ENCODE measurements at places on chromosomes 3 and 15. TPM values are rescaled to one million over a fixed set of nuclear protein-coding genes. Genes with fewer than 3 reads are reported as not detected.

DNA sequence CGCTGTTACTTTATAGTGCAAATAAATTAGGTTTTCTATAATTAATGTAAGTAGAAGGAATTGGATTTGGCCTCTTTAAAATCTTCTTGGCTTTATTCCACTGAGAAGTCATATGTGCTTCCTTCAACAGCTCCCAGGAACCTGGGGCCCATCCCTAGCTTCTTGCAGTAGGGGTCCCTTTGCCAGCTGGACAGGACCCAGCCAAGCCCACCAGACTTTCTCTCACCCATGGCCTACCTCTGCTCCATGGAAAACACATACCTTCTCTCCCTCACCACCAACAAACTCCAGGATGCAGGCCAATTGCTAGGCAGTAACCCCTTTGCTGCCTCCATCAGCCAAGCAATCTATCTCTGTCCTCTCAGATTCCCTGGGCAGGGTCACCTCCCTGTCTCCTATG lies 84.0 kb downstream of the RSL24D1 start:
- H3K4me1 ChIP-seq = no peaks in the 10 kb centered on the region
- no peak for DNase-seq
- no peak overlapping the region for H3K4me3 ChIP-seq
- H3K27me3 ChIP-seq = no peaks in the 10 kb centered on the region

PPP1R14D gene
- not detected for total RNA-seq

GRCh38 chr15:39539466-39539865 lies 41.4 kb upstream of the THBS1 start:
- no peaks in the 10 kb centered on the region for H3K27me3 ChIP-seq
- H3K36me3 ChIP-seq = no peaks in the 10 kb centered on the region
- no peak overlapping the region for H3K27ac ChIP-seq

DNA sequence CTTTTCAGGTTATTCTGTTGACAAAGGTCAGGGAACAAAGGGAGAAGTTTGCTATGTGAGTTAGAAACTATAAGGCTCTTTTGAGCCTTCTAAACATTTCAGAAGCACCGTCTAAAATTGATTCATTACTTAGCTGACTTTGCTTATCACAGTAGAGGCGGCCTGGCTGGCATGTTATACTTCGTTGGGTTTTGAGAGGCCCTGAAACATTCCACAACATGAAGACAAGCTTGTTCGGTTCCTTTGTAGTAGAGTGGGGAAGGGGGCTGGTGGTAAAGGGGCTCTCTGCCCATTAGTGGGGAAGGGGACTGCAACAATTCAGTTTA lies 23.6 kb downstream of the ZBTB38 start:
- peaks cover 4% of the 10 kb centered on the region for H3K4me1 ChIP-seq
- no peak for DNase-seq
- H3K36me3 ChIP-seq = no peaks in the 10 kb centered on the region
- H3K27ac ChIP-seq = no peak overlapping the region
- H3K27me3 ChIP-seq = no peaks in the 10 kb centered on the region

GRCh38 chr15:80503319-80503952 lies 99.3 kb downstream of the ARNT2 start:
- no peak for DNase-seq
- no peaks in the 10 kb centered on the region for H3K4me1 ChIP-seq
- H3K4me3 ChIP-seq = no peak overlapping the region
- peaks cover 3% of the 10 kb centered on the region for H3K27me3 ChIP-seq
- no peak overlapping the region for H3K27ac ChIP-seq
- H3K36me3 ChIP-seq = no peaks in the 10 kb centered on the region

DNA sequence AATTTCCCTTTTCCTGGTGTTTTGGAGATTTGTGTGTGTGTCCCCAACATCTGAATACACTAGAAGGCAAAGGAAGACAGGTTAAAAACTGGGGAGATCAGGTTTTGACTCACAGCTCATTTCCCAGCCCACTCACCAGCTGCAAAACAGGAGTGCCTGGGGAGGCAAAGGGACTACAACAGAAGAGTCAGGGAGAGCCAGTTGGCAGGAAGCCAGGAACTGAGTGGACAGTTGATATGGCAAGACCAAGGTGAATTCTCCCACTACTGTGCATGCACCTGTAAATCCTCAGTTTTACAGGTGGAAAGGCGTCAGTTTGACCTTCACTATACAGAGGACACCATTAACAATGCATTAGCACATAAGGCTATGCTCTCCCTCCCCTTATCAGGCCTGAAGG lies 901.5 kb upstream of the SEMA6D start:
- no peaks in the 10 kb centered on the region for H3K27me3 ChIP-seq
- no peaks in the 10 kb centered on the region for H3K4me1 ChIP-seq
- no peak overlapping the region for H3K27ac ChIP-seq
- no peak for DNase-seq

MED12L gene
- 2.0 TPM for total RNA-seq

GOLGA8M gene
- total RNA-seq = 0.12 TPM

- no peaks in the 10 kb centered on the region for H3K36me3 ChIP-seq
- H3K4me1 ChIP-seq = peaks cover 25% of the 10 kb centered on the region
- no peak for DNase-seq
- H3K4me3 ChIP-seq = no peak overlapping the region
Measured at GRCh38 chr3:137767538-137768360, 3.6 kb downstream of the SOX14 start.

GRCh38 chr15:68730471-68730919 lies 90.2 kb downstream of the ANP32A start:
- H3K4me1 ChIP-seq = peaks cover 2% of the 10 kb centered on the region
- H3K27me3 ChIP-seq = no peaks in the 10 kb centered on the region
- no peak overlapping the region for H3K4me3 ChIP-seq
- no peaks in the 10 kb centered on the region for H3K36me3 ChIP-seq
- peak; percentile 43 for DNase-seq
- H3K27ac ChIP-seq = no peak overlapping the region

FEZF2 gene
- total RNA-seq = not detected

DNA sequence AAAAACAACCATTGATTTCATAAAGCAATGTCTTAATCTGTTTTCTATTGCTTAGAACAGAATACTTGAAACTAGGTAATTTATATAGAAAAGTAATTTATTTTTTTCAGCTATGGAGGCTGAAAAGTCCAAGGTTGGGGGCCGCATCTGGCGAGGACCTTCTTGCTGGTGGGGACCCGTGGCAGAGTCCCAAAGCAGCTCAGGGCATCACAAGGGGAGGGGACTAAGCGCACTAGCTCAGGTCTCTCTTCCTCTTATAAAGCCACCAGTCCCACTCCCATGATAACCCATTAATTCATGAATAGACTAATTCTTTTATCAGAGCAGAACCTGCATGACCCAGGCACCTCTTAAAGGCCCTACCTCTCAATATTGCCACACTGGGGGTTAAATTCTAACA lies 87.2 kb upstream of the KLF13 start:
- no peak overlapping the region for H3K27ac ChIP-seq
- no peaks in the 10 kb centered on the region for H3K27me3 ChIP-seq
- peaks cover 28% of the 10 kb centered on the region for H3K4me1 ChIP-seq
- no peaks in the 10 kb centered on the region for H3K36me3 ChIP-seq

DNA sequence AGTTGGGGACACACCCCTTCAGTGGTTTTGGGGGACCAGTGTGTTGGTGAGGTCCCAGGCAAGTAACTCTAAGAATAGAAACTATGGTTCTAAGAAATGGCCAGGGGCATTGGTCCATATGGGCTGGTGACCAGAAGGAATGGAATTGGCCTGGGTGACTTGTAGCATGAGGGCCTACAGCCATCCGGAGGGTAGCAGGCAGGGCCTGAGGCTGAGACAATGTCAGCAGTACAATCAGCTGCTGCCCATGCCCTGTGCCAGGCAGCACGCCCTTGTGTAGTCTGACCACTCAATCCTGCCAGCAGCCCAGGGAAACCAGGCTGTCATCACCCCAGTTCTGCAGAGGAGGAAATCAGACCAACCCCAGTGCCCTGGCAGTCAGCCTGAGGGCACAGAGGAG lies 100.6 kb downstream of the DNAJB8 start:
- peaks cover 2% of the 10 kb centered on the region for H3K36me3 ChIP-seq
- H3K4me3 ChIP-seq = no peak overlapping the region
- no peaks in the 10 kb centered on the region for H3K4me1 ChIP-seq
- no peaks in the 10 kb centered on the region for H3K27me3 ChIP-seq
- no peak overlapping the region for H3K27ac ChIP-seq

DNA sequence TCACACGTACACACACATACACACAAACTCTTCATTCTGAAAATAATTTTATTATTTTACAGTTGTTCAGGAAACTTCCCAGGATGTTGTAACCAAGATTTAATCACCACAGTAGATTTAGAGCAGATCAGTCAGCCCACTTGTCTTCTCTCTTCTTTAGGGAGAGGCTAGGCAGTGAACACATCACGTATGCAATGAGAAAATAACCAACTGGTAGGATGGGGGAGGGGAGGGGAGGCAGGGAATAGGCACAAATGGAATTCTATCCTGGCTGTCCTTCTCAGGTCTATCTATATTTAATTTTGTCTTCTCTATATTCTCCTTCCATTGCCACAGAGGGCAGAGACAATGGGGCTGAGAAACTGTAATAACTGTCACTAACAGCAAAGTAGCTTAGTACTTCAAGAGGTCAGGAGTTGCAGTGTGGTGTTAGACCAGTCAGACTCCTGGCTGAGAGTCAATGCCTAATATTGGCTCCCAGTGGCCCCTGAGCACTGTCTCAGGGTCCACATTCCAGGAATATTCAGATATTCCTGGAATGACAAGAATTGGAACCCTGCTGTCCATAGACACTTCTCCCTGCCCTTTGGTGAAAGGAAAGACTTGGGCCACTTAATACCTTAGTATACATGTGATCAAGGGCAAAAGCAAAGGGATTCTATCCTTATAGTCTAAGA lies 2.6 kb upstream of the HCLS1 start:
- H3K4me3 ChIP-seq = no peak overlapping the region
- no peak for DNase-seq
- no peaks in the 10 kb centered on the region for H3K27me3 ChIP-seq
- peaks cover 31% of the 10 kb centered on the region for H3K36me3 ChIP-seq
- H3K27ac ChIP-seq = no peak overlapping the region

DNA sequence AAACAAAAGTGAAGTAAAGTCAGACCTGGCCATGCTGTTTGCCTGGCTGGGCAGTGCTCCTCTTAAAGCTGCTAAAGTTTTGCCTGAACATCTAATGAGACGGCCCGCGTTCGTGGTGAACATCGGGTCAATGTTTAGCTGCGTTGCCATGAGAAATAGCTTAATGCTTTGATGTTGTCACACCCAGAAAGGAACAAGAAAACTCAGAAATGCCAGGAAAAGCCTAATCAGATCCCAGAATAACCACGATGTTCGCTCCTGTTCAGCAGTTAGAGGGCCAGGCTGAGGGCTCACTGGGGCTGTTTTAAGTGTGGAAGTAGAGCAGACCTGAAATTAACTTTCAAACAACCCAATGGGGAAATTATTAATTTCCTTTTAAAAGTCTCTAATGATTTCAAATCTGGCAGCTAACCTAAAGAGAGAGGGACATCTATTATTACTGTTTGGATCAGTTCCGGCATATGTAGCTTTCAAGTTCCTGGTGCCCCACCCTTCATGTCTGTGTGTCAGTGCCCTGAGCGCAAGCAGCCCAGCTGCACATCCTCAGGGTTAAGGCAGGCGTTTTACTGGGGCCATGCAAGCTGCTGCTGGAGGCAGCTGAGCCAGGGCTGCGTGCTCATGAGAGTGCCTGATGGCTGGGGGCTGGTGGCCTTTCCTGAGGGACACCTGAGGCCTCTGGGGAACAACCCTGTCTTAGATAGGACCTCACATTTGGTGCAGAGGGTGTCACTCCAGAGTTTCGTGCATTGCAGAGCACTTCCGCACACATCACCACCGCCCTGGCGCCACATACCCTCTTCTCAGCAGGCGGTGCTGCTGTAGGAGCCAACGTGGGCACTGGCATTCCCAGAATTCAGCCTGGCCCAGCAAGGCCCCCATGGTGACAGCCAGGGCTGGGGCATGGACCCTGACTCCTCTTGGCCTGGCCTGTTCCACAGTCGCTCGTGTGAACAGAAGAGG lies 76.6 kb downstream of the LRRK1 start:
- H3K4me3 ChIP-seq = no peak overlapping the region
- no peak for DNase-seq
- no peaks in the 10 kb centered on the region for H3K4me1 ChIP-seq
- no peaks in the 10 kb centered on the region for H3K36me3 ChIP-seq
- peaks cover 9% of the 10 kb centered on the region for H3K27me3 ChIP-seq

DNA sequence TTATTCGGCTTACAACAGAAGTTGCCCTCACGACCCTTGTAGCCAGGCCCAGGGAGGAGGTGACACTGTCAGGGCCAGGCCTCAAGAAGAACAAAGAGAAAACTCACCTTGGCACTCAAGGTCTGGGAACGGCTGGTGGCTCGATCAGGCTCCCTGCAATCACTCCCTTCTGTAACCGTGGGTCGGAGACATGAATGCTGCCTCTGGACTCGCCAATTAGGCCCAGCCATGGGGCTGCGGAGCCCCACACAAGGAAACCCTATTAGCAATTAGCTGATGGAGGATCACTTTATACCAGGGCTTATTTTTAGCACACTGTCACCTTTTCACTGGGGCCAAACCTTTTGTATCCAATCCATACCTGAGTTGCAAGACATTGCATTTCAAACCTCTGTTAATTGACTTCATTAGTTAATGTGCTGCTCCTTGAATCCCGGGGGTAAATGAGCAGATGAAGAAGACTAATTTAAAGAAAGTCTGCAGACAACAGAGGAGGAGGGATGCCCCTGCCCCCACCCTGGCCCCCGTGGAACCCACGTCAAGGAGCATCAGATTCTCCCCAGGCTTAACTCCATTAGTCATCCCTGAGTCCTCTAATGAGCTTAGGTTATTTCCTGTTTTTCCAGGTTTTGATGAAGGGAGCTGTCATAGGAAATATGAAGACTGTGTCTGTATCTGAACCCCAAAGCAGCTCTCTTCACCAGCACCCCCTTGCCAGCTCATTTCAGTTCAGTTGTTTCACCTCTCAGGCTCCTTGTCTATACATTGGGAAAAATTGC lies 255.3 kb downstream of the RORA start:
- H3K27me3 ChIP-seq = peaks cover 2% of the 10 kb centered on the region
- no peaks in the 10 kb centered on the region for H3K4me1 ChIP-seq
- no peak for DNase-seq
- no peaks in the 10 kb centered on the region for H3K36me3 ChIP-seq
- no peak overlapping the region for H3K27ac ChIP-seq
- no peak overlapping the region for H3K4me3 ChIP-seq

DNA sequence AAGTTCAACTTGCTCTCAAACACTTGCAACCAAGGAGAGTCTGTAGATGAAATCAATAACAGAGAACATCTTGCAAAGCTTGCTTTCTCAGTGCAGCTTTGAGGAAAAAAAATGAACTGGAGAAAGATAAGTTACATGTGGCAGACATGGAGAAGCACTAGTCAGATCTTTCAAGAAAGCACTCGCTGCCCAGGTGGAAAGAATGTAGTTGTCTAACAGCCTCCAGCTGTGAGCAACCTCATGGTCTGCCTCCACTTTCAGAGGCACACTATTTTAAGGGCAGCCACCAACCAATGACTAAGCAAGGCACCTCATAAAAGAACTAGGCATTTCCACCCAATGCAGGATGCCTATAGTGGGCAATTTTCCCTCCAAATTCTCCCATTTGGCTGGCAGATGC lies 125.4 kb upstream of the CPNE4 start:
- no peak for DNase-seq
- no peaks in the 10 kb centered on the region for H3K36me3 ChIP-seq
- no peak overlapping the region for H3K27ac ChIP-seq
- H3K4me3 ChIP-seq = no peak overlapping the region

Measured in activated naive CD4-positive, alpha-beta T cell treated with anti-CD3 and anti-CD28 coated beads for 36 hours (primary cell).